ENCODE measurements at places on chromosomes 1 and 21. TPM values are rescaled to one million over a fixed set of nuclear protein-coding genes. Genes with fewer than 3 reads are reported as not detected.

DNA sequence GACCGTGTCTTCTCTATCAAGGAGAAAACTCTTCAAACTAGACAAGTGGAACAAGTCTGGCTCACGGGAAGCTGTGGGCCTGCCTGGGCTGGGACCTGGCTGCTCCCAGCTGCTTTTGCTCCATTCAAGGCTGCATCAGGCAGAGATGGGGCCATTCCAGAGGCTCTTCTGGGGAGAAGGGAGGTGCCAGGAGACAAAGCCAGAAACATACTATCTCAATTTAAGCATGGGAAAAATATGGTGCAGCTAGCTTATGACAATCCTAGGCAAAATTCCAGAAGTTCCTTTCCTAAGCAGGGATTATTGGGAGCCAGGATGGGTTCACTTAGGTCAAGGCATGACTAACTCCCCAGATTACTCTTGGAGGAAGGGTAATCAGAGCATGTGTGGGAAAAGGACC is 90.8 kb upstream of the SLC2A1 start:
- DNase-seq: no peak

GRCh38 chr1:7220007-7220406 is 434.8 kb downstream of the CAMTA1 start:
- DNase-seq: no peak

Gene TMPRSS15
- total RNA-seq: 0.03 TPM

DNA sequence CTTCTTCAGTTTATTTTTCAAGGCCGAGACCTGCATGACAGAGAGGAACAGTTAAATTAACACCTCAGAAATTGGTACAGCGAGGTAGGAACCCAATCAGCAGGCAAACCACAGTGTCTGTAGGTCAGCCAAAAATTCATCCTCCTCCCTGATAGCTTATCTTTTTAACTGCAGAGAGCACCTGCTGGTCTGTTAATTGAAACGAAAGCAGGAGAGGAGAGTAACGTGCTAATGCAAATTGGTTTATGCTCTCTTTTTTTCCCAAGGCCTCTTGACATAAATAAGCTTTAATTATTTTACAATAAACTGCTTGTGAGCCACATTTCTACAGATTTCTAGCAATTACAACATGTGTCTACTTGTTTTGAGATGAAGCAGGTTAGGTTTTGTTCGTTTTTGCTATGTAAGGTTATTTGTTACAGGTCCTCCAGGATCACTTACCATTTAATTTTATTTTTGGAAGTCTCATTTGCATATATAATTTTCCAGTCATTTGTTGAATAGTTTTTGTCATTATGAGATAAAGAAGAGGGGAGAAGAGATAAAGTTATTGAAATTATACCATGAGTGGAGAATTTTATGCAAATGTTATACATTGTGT is 179.9 kb downstream of the DENND1B start:
- DNase-seq: no peak

GRCh38 chr21:44944596-44944995 is 4.8 kb downstream of the SLX9 start:
- no peak for DNase-seq

Gene VCAM1
- 81.5 TPM for total RNA-seq

DNA sequence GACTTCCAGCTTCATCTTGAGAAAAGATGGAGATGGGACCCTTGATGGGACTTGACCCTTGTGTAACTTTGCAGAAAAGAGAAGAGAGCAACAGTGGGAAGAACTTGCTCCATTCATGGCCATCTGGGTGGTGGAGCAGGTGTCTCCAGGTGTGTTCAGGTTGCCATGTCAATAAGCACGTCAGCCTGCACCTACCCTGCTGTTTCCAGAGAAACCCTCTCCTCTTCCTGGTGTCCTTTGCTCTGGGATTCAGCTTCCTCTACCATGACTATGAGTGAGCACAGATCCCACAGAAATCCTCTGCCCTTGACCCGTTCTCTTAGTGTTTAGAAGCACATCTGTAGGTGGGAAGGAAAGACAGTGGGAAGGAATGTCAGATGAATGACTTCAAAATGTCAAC is 21.8 kb upstream of the OTUD3 start:
- DNase-seq: no peak

Gene ISG15
- total RNA-seq: 238 TPM

Gene PTAFR
- 0.89 TPM for total RNA-seq
